Hindlimb muscle (tissue), 1 donor: ENCODE measurements at places on chromosomes 16 and 17. TPM values are rescaled to one million over a fixed set of nuclear protein-coding genes. Genes with fewer than 3 reads are reported as not detected.

Gene NPW
- polyA plus RNA-seq = 0.72 TPM

Gene CES4A
- polyA plus RNA-seq = 2.6 TPM

Gene PDIA2
- polyA plus RNA-seq = 0.77 TPM

Gene HNF1B
- not detected for polyA plus RNA-seq

Gene AMDHD2
- polyA plus RNA-seq = 13.2 TPM

GRCh38 chr16:88376835-88377726, 5.7 kb upstream of the ZNF469 start:
- no peak for DNase-seq

- DNase-seq = no peak
These were observed 76.2 kb downstream of the RBFOX1 start for GRCh38 chr16:7408700-7409365.

DNA sequence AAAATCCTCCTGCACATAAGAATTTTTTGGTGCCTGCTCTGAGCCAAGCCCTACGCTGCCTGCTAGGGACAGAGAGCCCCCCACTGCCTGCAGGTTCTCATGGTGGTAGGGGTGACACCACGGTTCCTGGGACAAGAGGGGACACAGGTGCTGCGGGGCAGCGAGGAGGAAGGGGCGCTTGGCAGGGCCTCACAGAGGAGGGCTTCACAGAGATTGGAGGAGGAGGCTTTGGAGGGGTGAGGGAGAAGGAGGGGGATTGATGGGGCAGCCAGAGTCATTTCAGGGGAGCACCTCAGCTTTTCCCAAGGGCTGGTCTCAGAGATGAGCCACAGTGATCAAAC, 29.8 kb upstream of the GSG1L start:
- DNase-seq = no peak

- DNase-seq = no peak
These were observed 21.5 kb downstream of the CFAP20 start for GRCh38 chr16:58107709-58108108.

DNA sequence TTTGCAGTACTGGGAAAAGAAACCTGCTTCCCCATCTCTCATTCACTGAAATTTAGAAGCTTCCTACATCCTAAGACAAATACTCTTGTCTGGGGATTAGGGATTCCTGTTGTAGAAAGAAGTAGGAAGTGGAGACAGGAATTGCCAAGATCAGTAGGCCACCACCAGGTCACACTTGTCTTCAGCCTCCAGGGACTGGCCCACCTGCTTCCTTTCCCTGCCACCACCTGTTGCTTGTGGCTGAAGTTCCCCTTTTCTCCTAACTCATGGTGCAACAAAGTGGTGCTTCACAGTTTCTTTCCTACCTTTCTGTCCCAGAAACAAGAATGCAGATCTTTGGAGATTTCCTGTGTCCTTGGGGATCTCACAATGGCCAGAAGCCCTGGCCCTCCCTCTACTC, 82.4 kb downstream of the WNT3 start:
- DNase-seq = no peak

- DNase-seq = no peak
These were observed 25.5 kb downstream of the CDH5 start for GRCh38 chr16:66391726-66392670.

GRCh38 chr17:72244956-72245355, 124.1 kb downstream of the SOX9 start:
- no peak for DNase-seq

GRCh38 chr17:67624886-67625656, 92.7 kb upstream of the NOL11 start:
- DNase-seq = no peak

DNA sequence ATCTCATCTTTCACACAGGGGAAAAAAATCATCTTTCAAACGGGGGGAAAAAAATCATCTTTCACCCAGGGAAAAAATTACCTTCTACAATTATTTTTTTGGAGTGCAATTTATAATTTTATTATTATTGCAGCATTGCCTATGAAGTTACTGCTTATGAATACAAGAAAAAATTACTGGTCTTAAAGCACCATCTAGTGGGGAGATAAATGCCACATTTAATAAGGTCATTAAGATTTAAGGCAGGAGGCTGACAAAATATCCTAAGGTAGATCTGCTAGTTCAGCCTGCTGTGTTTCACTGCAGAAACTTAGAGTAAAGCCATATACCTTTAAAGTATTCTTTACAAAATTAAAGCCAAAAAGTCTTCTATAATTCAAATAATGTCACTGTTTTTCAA, 13.7 kb downstream of the SHCBP1 start:
- DNase-seq = peak; percentile 34

DNA sequence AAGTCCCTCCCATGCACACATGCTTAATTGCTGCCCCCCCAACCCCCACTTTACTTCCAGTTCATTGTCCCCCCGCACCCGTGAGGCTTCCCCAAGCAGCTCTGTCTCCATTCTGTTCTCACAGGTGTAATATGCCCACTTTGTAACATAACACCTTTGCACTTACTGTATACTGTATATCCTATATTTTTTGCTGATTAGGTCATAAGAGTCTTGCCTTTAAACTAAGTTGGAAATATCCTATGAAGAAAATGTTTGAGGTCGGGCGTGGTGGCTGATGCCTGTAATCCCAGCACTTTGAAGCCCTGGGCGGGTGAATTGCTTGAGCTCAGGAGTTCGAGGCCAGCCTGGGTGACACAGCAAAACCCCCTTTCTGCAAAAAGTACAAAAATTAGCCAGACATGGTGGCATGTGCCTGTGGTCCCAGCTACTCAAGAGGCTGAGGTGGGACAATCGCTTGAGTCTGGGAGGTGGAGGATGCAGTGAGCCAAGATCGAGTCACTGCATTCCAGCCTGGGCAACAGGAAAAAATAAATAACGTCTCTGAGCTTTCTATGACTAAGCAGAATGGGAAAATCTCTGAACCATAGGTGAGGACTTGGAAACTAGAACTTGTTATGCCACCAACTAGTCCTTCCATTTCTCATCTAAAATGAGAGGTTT, 76.1 kb downstream of the TNRC6C start:
- DNase-seq = no peak

- no peak for DNase-seq
These were observed 89.5 kb downstream of the WSCD1 start for GRCh38 chr17:6159541-6160231.
